Uterine smooth muscle cell (primary cell): ENCODE measurements at places on chromosomes 6 and 20. TPM values are rescaled to one million over a fixed set of nuclear protein-coding genes. Genes with fewer than 3 reads are reported as not detected.

ZNF184 gene
- 8.2 and 8.7 TPM in 2 replicates for total RNA-seq

BFSP1 gene
- total RNA-seq = 1.5 and 3.1 TPM in 2 replicates

OPN5 gene
- total RNA-seq = not detected in 2 replicates

ZDHHC14 gene
- total RNA-seq = 2.8 and 4.9 TPM in 2 replicates

POLR1H gene
- total RNA-seq = 34.8 and 39.0 TPM in 2 replicates

C20orf141 gene
- not detected in 2 replicates for total RNA-seq

ANKRD6 gene
- 2.0 and 2.7 TPM in 2 replicates for total RNA-seq

POM121L2 gene
- not detected in 2 replicates for total RNA-seq

EDN1 gene
- total RNA-seq = 0.75 and 1.3 TPM in 2 replicates

PLCB1 gene
- 15.2 and 16.2 TPM in 2 replicates for total RNA-seq

FILIP1 gene
- 0.62 and 1.4 TPM in 2 replicates for total RNA-seq

MOXD1 gene
- total RNA-seq = 21.8 and 44.4 TPM in 2 replicates

ADGB gene
- total RNA-seq = not detected in 2 replicates

MAN1A1 gene
- total RNA-seq = 90.0 and 131 TPM in 2 replicates

RNF39 gene
- total RNA-seq = not detected in 2 replicates

PHACTR3 gene
- total RNA-seq = 0.12 TPM in 1 of 2 replicates, not detected in the other

GSTA3 gene
- total RNA-seq = not detected in 2 replicates

EPHA7 gene
- 0.50 and 1.00 TPM in 2 replicates for total RNA-seq

SEMG1 gene
- total RNA-seq = not detected in 2 replicates

ARMH2 gene
- total RNA-seq = not detected in 2 replicates

TINAG gene
- not detected in 2 replicates for total RNA-seq

LRP11 gene
- total RNA-seq = 93.3 and 125 TPM in 2 replicates

GHRH gene
- total RNA-seq = not detected in 2 replicates
